T-helper 1 cell treated with Interleukin-12 subunit alpha and Interleukin-12 subunit beta and Interleukin-4 antibody, amounts not matched to agents 30 ng/mL and 1 ng/mL, for 36 hours (primary cell): ENCODE measurements at places on chromosomes 5 and 9. TPM values are rescaled to one million over a fixed set of nuclear protein-coding genes. Genes with fewer than 3 reads are reported as not detected.

Gene PCDHB8
- not detected in 2 replicates for total RNA-seq

Gene ADGRV1
- 0.05 TPM in 1 of 2 replicates, not detected in the other for total RNA-seq

Gene TMEM232
- total RNA-seq: 0.86 and 1.2 TPM in 2 replicates

Gene ROR2
- 6.6 and 7.4 TPM in 2 replicates for total RNA-seq

Gene CCL27
- 0.39 TPM in 1 of 2 replicates, not detected in the other for total RNA-seq

Gene ZNF608
- total RNA-seq: 0.29 and 0.32 TPM in 2 replicates

Gene GABBR2
- not detected in 2 replicates for total RNA-seq

Gene SLC23A1
- total RNA-seq: 4.0 and 5.9 TPM in 2 replicates

Gene CDH9
- total RNA-seq: not detected in 2 replicates

Gene KCNN2
- not detected in 2 replicates for total RNA-seq

Gene PCDHA11
- total RNA-seq: not detected in 2 replicates

Gene C7
- total RNA-seq: not detected in 2 replicates

Gene SFXN1
- total RNA-seq: 194 and 195 TPM in 2 replicates

Gene NUTM2G
- total RNA-seq: not detected in 2 replicates

Gene EIF4E1B
- not detected in 2 replicates for total RNA-seq

Gene FSTL4
- not detected in 2 replicates for total RNA-seq

Gene CLK4
- 34.1 and 34.9 TPM in 2 replicates for total RNA-seq

Gene ANKRD31
- 0.12 and 0.29 TPM in 2 replicates for total RNA-seq

Gene HMCN2
- not detected in 2 replicates for total RNA-seq

Gene KLF4
- 0.24 and 0.32 TPM in 2 replicates for total RNA-seq

Gene HRCT1
- not detected in 2 replicates for total RNA-seq

Gene CPEB4
- 22.6 and 26.1 TPM in 2 replicates for total RNA-seq
